ENCODE measurements at places on chromosomes 2 and 18. TPM values are rescaled to one million over a fixed set of nuclear protein-coding genes. Genes with fewer than 3 reads are reported as not detected.

The TMEM169 gene
- 0.84 TPM for total RNA-seq

DNA sequence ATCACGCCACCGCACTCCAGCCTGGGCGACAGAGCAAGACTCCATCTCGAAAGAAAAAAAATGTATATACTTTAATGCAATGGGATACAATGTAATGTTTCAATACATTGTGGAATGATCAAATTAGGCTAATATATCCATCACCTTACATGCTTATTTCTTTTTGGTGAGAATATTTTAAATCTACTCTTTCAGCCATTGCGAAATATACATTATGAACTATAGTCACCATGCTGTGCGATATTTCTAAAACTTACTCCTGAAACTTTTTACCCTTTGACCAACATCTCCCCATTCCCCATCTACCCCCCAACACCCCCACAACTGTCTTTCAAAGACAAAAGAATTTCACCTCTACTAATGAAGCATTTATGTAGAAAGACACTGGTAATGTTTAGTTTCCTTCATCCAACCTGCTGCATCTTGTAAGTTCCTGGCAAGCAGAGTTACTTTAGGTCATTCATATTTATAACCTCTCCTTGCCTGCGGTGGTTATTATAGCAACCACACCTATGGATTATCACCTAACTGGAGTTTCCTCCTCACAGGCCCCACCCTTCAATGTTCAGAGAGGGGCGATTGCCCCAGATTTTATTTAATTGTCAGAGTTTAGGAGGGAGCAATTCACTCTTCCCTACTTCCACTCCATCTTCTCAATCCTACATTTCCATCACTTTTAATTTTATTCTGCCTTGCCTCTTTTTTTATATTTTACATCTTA, 1.2 kb upstream of the ME2 start:
- peak overlapping the region; percentile 87 for H3K4me3 ChIP-seq
- H3K27ac ChIP-seq = no peak overlapping the region
- H3K27me3 ChIP-seq = no peaks in the 10 kb centered on the region
- H3K4me1 ChIP-seq = peaks cover 7% of the 10 kb centered on the region

- no peaks in the 10 kb centered on the region for H3K27me3 ChIP-seq
- no peak overlapping the region for H3K4me3 ChIP-seq
- no peak overlapping the region for H3K27ac ChIP-seq
- no peaks in the 10 kb centered on the region for H3K36me3 ChIP-seq
- peaks cover 20% of the 10 kb centered on the region for H3K4me1 ChIP-seq
These were observed 59.9 kb upstream of the BZW1 start for GRCh38 chr2:200751786-200752185.

GRCh38 chr2:71610671-71611070, 157.3 kb downstream of the DYSF start:
- H3K4me3 ChIP-seq = no peak overlapping the region
- H3K27me3 ChIP-seq = no peaks in the 10 kb centered on the region
- no peak overlapping the region for H3K27ac ChIP-seq

DNA sequence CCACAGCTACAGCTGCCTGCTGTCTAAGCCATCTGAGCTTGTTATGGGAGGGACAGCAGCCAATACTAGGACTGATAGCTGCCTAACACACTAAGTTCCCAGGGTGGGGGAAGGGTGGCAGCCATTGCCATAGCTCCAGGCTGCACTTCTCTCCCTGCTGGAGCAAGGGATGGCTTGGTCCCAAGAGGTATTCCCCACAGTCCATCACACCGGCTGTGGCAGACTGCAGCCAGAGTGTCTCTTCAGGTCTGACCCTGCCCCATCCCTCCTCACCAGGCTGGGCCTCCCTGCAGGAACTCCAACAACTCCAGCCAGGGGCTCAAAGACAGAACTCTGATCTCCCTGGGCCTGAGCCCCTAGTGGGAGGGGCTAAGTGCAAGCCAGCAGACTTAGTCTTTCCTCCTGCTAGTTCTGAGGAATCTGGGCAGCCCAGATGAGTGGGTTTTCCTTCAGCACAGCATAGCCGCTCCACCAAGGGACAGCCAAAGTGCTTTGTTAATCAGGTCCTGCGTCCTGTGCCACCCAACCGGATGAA, 632.1 kb downstream of the SOCS6 start:
- no peaks in the 10 kb centered on the region for H3K36me3 ChIP-seq
- no peak for DNase-seq
- H3K4me3 ChIP-seq = no peak overlapping the region
- H3K4me1 ChIP-seq = no peaks in the 10 kb centered on the region
- H3K27ac ChIP-seq = no peak overlapping the region
- no peaks in the 10 kb centered on the region for H3K27me3 ChIP-seq

- no peak overlapping the region for H3K27ac ChIP-seq
- no peak for DNase-seq
- no peaks in the 10 kb centered on the region for H3K27me3 ChIP-seq
- no peak overlapping the region for H3K4me3 ChIP-seq
These were observed 153.2 kb upstream of the MYT1L start for GRCh38 chr2:2484301-2484700.

DNA sequence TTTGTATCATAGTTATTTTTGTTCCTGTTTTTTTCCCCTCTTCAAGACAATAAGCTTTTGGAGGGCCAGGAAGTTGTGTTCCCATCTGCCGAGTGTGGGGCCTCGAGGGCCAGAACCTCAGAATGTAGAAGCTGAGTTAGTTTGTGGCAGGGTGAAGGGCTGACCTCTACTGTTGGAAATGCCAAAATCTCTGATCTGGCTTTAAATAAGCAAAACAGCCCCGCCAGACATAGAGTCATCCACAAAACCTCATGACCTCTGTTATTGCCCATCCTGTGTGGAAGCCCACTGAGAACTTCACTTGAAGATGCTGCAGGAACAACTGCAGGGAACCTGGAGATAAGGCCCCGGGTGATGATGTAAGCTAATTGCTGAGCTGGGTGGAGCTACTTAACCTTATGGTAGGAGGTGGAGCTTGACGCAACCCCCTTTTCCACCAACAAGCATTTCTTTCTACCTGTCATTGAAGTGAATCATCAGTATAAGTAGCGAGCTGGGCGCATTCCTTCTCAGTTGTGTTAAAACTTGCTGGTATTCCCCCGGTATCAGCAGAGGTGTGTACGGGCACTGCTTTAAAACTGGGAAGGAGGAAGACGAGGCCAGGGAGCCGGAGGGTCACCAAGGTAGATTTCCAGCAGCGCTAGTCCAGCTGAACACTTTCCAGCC, 177.2 kb downstream of the NEDD4L start:
- peak overlapping the region; percentile 42 for H3K4me3 ChIP-seq
- no peaks in the 10 kb centered on the region for H3K36me3 ChIP-seq
- H3K27me3 ChIP-seq = no peaks in the 10 kb centered on the region
- peak overlapping the region; percentile 95 for H3K27ac ChIP-seq
- H3K4me1 ChIP-seq = peaks cover 70% of the 10 kb centered on the region
- peak; percentile 90 for DNase-seq

GRCh38 chr18:11369556-11369955, 220.2 kb upstream of the PIEZO2 start:
- H3K4me3 ChIP-seq = no peak overlapping the region
- H3K36me3 ChIP-seq = no peaks in the 10 kb centered on the region
- no peak overlapping the region for H3K27ac ChIP-seq
- peaks cover 24% of the 10 kb centered on the region for H3K4me1 ChIP-seq
- H3K27me3 ChIP-seq = no peaks in the 10 kb centered on the region

GRCh38 chr18:56246916-56247315, 391.5 kb downstream of the TXNL1 start:
- H3K4me3 ChIP-seq = no peak overlapping the region
- H3K27me3 ChIP-seq = no peaks in the 10 kb centered on the region
- peak; percentile 19 for DNase-seq
- H3K4me1 ChIP-seq = peaks cover 26% of the 10 kb centered on the region
- H3K27ac ChIP-seq = no peak overlapping the region
- no peaks in the 10 kb centered on the region for H3K36me3 ChIP-seq

GRCh38 chr2:234739061-234739460, 212.8 kb upstream of the SH3BP4 start:
- no peaks in the 10 kb centered on the region for H3K36me3 ChIP-seq
- H3K27ac ChIP-seq = no peak overlapping the region
- DNase-seq = no peak
- H3K4me3 ChIP-seq = no peak overlapping the region
- H3K4me1 ChIP-seq = no peaks in the 10 kb centered on the region

The NPHP1 gene
- total RNA-seq = 0.25 TPM

The BCL2 gene
- 4.2 TPM for total RNA-seq

DNA sequence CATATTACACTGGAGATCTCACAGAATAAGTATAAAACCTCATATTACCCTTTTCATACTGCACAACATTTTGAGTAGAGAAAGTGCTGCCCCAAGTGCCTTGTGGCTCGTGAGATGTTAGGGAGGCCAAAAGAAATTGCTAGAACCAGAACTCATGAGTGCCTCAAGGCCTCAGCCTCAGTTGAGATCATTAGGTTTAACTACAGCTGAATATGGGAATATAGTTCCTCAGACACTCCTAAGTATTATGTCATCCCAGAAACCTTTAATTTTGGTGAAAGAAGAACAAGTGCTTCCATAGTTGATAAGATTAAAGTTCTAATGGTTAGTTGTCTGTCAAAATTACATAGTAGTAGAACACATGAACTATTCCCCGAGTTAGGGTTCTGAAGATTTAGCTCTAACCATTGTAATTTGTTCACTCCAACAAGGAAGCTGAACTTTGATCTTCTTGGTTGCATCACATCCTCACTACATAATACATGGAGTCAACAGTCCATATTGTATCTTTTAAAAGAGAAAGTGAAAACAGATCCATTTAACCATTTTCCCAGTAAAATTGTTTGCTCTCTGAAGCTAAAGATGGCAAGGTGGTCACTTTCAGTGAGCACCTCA, 9.6 kb upstream of the AQP4 start:
- no peak overlapping the region for H3K27ac ChIP-seq
- no peaks in the 10 kb centered on the region for H3K4me1 ChIP-seq
- no peak for DNase-seq
- no peak overlapping the region for H3K4me3 ChIP-seq
- H3K27me3 ChIP-seq = no peaks in the 10 kb centered on the region

The MC4R gene
- total RNA-seq = not detected

- no peaks in the 10 kb centered on the region for H3K36me3 ChIP-seq
- no peak overlapping the region for H3K4me3 ChIP-seq
- no peaks in the 10 kb centered on the region for H3K27me3 ChIP-seq
- no peaks in the 10 kb centered on the region for H3K4me1 ChIP-seq
- DNase-seq = no peak
These were observed 34.0 kb downstream of the RDH14 start for GRCh38 chr2:18526429-18526828.

- H3K27ac ChIP-seq = no peak overlapping the region
These were observed 8.7 kb downstream of the STK17B start for GRCh38 chr2:196162586-196163175.

- peak; percentile 85 for DNase-seq
- H3K36me3 ChIP-seq = no peaks in the 10 kb centered on the region
- H3K27me3 ChIP-seq = no peaks in the 10 kb centered on the region
- H3K4me3 ChIP-seq = no peak overlapping the region
These were observed 158.4 kb downstream of the SETBP1 start for GRCh38 chr18:44838971-44839666.

GRCh38 chr18:62018759-62019041, 125.9 kb upstream of the RNF152 start:
- no peak overlapping the region for H3K4me3 ChIP-seq
- DNase-seq = peak; percentile 17
- no peaks in the 10 kb centered on the region for H3K36me3 ChIP-seq
- peaks cover 14% of the 10 kb centered on the region for H3K4me1 ChIP-seq
- H3K27ac ChIP-seq = no peak overlapping the region

The FRZB gene
- 0.03 TPM for total RNA-seq

GRCh38 chr2:8643250-8643995, 38.4 kb upstream of the ID2 start:
- no peaks in the 10 kb centered on the region for H3K36me3 ChIP-seq
- H3K27ac ChIP-seq = no peak overlapping the region
- no peaks in the 10 kb centered on the region for H3K27me3 ChIP-seq
- DNase-seq = no peak
- H3K4me3 ChIP-seq = no peak overlapping the region

The TUBA3E gene
- total RNA-seq = not detected

The SATB2 gene
- total RNA-seq = 4.9 TPM

DNA sequence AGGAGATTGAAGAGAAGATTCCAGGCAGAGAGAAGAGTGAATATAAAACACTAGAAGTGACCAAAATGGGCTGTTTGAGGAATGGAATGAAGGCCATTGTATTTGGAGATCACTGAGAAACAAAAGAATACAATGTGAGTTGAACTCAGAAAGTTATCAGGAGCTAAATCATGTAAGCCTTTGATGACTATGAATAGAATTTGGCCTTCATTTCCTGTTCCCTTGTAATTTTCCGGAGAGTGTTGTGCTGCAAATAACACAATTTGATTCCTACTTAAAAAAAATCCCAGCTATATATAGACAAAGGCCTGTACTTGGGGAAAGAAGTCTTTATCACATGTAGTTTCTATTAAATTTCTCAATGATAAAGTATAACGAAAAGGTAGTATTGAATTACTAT, 33.7 kb upstream of the KYNU start:
- no peak for DNase-seq
- H3K27me3 ChIP-seq = no peaks in the 10 kb centered on the region
- no peaks in the 10 kb centered on the region for H3K4me1 ChIP-seq
- H3K4me3 ChIP-seq = no peak overlapping the region
- H3K27ac ChIP-seq = no peak overlapping the region

GRCh38 chr2:62374301-62375112, 131.5 kb downstream of the TMEM17 start:
- H3K27me3 ChIP-seq = no peaks in the 10 kb centered on the region
- DNase-seq = no peak
- H3K4me3 ChIP-seq = no peak overlapping the region
- H3K4me1 ChIP-seq = no peaks in the 10 kb centered on the region

The IL37 gene
- total RNA-seq = not detected

DNA sequence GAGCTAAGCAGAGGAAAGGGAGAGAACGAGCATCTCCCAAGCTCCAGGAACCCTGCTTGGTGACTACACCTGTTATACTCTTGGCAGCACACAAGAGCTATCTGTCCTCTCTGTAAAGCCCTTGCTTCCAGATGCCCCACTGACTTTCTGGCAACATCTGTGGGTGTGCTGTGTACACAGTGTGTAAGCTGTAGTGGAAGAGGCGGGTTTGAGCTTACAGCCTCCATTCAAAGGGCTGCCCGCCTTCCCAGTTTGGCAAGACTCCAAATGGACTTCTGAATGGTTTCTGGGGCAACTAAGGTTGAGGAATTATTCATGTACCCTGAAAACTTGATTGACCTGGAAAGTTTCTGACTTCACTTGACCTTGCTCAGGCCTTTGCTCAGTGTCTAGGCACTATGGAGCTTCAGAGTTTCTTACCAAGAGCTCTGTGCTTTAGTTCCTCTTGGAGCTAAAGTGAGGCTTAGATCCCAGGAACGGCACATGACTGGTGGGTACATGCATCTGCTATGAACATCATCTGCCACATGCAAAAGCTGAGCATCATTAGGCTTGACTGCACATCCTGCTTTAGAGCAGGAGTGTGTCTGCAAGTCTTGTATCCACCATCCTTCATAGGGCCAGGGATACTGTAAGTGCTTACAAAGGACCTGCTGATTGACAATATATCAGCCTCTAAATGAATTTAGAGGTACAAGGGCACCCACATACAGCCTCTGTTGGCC, 290.9 kb upstream of the SIX2 start:
- no peak overlapping the region for H3K4me3 ChIP-seq
- H3K4me1 ChIP-seq = no peaks in the 10 kb centered on the region
- no peak overlapping the region for H3K27ac ChIP-seq
- no peaks in the 10 kb centered on the region for H3K27me3 ChIP-seq

The CAPN13 gene
- total RNA-seq = not detected
